ENCODE measurements at places on chromosomes 11 and 22.

DNA sequence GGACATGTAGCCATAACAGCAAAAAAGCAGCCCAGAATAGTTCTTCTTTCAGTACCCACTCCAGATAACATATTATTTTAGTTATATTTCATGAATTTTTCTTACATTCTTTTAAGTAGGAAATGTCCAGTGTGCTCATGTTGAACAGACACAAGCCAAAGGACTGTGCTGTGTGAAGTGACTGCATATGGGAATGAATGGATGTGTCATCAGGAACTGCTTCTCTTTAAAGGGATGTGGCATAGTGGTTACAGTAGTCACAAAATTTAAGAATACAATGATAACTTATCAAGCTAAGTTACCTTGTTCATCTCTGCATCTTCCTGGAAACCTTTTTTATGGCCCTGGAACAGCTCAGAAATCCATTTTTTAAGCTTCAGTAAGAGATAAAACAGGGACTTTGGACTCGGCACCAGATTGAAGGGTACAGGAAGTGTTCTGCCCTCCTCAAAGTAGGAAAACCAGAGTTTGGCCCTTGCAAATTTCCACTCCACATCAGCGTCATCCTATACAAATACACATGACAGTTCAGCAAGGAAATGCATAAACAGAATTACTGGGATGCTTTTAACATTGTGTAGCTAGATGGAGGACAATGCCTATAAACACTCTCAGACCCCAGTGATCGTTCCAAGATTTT, 112.8 kb downstream of the TRPC6 start:
- DNase-seq: no peak

DNA sequence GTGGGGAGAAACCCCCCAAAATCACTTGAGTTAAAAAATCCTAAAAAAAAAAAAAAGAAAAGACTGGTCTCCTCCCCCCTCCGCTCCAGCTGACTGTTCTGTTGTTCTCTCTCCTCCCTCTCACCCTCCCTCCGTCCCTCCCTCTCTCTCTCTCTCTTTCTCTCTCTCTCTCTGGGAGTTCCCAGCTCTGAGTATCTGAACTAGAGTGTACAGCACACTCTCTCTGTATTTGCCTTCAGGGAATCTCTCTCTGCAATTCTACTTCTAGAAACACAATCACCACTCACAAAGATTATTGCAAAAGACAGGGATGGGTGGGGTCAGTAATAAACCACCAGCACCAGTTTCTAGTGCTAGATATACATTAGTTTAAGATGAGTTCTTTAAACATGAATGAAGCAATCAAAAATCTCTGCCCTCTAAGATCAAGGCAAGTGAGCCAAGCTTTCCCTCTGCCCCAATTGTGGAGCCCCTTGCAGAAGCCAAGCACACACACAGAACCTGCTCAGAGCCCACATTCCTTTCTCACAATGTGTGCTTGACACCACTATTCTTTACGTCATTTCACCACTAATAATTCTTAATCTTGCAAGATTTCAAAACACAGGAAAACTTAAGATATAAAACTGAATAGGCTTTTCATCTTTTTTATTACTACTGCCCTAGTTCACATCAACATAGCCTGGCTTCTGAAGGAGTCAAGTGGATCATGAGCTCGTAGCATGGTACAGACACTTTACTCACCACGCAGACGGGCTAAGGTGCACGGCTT, 133.5 kb downstream of the RBFOX2 start:
- DNase-seq: no peak

DNA sequence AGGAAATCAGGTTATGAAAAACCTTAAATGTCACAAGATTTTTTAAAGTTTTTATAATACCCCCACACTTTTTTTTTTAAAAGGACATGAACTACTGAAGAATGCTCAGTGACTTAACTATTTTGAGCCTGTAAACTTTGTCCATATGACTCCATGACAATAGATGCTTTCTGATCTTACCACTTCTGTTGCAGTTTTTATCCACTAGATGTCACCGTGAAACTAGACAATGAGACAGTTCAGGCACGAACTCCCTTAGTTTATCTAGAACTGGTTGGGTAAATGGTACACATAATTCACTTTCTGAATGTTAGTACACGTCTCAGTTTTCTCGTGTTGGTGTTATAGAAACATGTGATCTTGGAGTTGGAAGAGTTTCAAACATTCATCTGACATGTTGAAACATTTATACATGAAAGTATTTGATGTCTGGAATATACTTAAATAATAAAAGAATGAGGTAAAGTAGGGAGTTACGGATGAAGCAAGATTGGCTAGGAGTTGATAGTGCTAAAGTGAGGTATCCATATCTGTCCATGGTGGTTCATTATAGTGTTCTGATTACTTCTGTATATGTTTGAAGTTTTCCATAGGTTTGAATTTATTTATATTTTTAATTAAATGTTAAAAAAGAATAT, 8.1 kb downstream of the CCDC15 start:
- no peak for DNase-seq

DNA sequence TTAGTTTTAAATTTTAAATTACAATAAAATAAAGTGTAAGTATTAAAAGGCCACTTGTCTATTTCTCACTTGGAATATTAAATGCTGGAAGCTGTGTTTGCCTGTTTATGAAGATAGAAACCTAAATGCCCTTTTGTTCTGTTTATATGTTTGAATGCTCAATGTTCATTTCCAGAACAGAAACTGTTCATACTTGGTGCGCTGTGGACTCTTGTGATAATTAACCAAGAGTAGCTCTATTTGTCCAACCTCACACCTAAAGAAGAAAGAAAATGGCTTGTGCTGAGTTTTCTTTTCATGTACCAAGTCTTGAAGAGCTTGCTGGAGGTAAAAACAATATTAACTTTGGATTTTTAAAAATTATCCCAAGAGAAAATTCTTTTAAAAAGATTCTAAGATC, 5.7 kb downstream of the C11orf54 start:
- DNase-seq: no peak

DNA sequence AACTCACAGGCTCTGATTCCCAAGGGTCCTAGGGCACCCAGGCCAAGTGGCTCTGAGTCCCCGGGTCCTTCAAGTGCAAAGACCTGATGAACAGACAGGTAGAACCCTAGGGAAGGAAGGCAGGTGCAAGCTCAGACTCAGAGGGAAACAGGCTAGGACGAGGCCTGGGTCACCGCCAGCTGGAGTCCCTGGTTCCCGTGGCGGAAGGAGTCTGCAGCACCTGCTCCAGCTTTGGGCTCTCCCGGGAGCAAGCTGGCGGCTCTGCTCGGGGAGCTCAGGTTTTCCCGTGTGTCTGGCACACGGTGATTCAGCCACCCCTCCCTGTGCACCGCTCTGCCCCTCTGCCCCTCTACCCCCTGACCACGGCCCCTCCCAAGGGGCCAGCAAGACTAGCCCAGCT, 59.8 kb downstream of the WNT7B start:
- no peak for DNase-seq

DNA sequence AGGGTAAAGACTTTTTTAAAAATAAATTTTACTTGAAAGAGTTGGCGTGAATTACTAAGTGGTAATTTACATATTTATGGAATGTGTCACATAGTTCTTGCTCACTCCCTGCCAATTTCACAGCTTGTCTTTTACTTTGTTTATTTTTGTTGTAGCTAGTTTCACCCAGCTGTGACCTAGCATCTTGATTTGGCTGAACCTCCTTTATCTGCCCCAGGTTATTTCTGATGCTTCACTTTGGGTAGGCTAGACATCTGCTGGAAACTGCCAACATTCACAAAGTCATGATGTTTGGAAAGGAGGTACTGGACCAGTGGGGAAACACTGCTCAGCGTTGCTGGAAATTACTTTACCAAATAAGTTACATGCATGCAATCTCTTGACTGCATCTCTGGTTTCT, 1676.0 kb upstream of the RAG2 start:
- no peak for DNase-seq

- DNase-seq: no peak
These were observed 13.8 kb upstream of the BRSK2 start for GRCh38 chr11:1375955-1376258.

GRCh38 chr22:22359465-22359864, 114.9 kb downstream of the VPREB1 start:
- no peak for DNase-seq

DNA sequence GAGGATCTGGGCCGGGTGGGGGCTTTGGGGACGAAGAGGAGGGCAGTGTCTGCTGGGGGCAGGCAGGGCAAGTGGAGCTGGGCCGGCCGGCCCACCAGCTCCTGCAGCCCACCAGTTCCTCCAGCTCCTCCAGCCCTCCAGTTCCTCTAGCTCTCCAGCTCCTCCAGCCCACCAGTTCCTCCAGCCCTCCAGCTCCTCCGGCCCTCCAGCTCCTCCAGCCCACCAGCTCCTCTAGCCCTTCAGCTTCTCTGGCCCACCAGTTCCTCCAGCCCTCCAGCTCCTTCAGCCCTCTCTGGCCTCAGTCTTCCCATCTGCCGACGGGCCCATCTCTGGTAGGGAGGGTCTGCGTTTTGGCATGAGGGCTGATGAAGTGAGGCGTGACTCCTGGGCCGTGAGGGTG, 9.2 kb upstream of the CCDC188 start:
- no peak for DNase-seq

- DNase-seq: no peak
These were observed 67.8 kb upstream of the ARHGAP32 start for GRCh38 chr11:129259931-129260348.

DNA sequence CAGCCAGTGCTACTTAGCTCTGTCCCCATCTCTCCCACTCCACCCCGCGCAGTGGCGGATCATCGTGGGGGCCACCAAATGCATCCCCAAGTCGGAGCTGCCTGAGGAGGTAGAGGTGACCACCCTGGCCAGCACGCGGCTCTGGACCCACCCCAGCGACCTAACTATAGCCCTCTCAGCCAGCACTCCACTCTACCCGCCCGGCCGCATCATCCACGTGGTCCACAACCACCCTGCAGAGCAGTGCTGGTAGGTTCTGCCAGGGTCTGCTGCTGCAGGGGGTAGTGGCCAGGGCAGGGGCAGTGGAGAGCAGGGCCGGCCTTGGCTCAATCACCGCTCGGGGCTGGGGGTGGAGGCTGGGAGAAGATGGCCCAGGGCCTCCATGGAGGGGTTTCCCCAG, 13.0 kb upstream of the MYRF start:
- DNase-seq: no peak

GRCh38 chr11:30000986-30001750, 15.7 kb downstream of the KCNA4 start:
- DNase-seq: no peak

DNA sequence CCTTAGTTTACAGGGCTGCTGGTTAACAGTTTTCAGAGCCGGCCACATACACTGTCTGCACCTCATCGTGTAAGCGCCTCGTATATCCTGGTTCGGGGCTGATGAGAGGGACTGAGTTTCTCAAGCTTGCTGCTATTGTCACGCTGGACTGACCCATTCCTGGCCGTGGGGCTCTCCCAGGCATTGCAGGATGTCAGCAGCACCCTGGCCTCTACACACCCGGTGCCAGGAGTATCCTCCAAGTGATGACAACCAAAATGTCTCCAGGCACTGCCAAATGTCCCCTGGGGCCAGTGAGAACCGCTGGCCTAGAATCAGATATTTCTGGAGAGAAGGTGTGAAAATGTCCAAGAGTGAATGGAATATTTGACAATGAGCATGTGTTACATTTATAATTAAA, 82.8 kb downstream of the ST3GAL4 start:
- no peak for DNase-seq

GRCh38 chr11:72812967-72813739, 1.1 kb upstream of the ATG16L2 start:
- DNase-seq: peak; percentile 66

DNA sequence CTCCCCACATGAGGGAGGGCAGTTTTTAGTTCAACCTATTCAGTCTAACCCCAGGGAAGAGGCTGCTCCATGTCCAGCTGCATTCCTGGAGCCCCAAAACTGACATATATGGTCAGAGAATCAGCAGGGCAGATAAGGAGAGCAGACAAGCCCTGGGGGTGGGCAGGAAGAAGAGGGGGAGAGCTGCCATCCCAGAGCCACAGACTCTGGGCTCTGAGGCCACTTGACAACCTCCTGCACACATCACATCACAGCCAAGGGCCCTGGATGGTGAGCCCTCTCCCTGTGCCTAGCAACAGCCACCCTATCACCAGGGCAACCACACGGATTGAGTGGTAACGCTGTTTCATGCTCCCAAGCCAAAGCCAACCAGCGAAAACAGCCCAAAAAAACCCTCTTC, 3.1 kb downstream of the ARHGAP1 start:
- DNase-seq: no peak

DNA sequence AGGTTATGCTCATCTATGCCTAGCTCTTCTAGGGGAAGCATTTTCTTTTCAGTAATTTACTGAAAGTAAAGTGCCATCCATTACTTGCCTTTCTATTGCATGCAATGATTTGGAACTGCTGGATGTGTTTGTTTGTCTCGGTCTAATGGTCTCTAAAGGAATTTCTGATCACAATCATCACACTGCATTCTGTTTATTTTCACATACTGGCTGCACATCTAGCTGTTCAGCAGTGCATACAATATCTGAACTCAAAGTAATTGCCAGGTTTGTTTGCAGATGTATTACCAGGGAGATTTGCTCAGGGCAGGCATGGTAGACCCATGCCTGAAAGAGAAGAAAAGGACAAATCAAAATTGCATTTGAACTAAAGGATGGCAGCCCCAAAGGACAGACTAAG, 36.4 kb upstream of the CWF19L2 start:
- DNase-seq: no peak

GRCh38 chr22:17672417-17672991, 33.9 kb downstream of the BCL2L13 start:
- no peak for DNase-seq

- DNase-seq: no peak
These were observed 637.4 kb upstream of the API5 start for GRCh38 chr11:42674436-42674835.

DNA sequence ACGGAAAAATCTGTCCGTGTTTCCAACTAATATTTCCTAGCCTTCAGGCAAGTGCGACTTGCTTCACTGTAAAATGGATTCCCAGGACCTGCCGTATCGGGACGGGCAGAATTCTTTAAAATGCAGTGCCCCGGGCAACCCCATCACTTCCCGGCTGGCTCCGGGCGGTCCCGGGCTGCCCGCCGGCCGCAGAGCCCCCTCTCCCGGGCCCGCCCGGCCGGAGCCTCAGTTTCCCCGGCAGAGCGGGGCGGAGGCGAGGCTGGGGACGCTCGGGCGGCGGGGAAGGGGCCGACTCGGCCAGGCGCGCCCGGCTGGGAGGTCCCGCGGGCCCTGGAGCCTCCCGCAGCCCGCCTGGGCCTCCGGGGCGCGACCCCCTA, 84.2 kb upstream of the WNT7B start:
- no peak for DNase-seq

GRCh38 chr11:72735495-72736027, 16.6 kb downstream of the ARAP1 start:
- no peak for DNase-seq

- no peak for DNase-seq
These were observed 42.3 kb downstream of the SYTL2 start for GRCh38 chr11:85768473-85769146.

GRCh38 chr22:47041271-47042115, 279.0 kb downstream of the TBC1D22A start:
- no peak for DNase-seq

- no peak for DNase-seq
These were observed 50.4 kb downstream of the ATXN10 start for GRCh38 chr22:45722006-45722405.

GRCh38 chr22:25735650-25736049, 6.3 kb upstream of the MYO18B start:
- no peak for DNase-seq

Measured in stimulated activated CD8-positive, alpha-beta memory T cell treated with anti-CD3 and anti-CD28 coated beads, Interleukin-4, amount 100 ng/mL, for 24 hours (primary cell).